ENCODE measurements at places on chromosomes 6 and 20. TPM values are rescaled to one million over a fixed set of nuclear protein-coding genes. Genes with fewer than 3 reads are reported as not detected.

DNA sequence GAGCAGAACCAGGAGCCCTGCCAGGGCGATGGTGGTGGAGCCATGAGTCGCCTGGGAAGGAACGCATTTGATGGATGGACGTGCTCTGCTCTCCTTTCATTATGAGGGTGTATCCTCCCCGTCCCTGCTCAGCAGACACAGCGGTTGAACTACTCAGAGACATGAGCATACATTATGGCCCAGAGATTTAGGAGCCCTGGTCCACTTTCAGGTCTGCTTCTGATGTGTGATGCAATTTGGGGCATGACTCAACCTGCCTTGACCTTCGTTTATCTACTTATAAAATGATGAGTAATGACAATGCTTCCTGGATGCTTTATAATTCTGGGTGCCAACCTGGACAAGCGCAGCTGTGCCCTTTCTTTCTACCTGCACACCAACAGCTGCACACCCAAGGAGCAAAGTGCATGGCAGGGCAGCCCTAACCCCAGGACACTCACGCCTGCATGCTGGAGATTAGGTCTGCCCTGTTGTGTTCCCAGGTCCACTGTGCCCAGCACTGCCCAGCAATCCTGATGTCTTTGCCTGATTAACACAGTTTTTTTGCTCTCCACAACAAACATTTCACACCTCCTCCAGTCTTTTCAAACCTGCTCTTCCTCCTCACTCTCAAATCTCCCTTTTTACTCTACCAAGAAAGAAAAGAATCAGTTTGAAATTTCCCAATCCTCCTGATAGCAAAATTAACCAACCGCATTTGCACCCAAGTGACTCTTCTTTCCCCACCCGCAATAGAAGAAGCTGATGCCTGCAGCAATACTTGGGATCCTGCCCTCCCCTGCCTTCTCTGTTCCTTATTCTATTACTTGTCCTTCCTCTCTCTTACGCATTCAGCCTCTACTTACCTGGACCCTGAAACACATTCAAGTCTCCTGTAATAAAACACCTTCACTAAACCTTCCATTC lies 81.2 kb downstream of the EZR start:
- no peak for DNase-seq

The VGLL2 gene
- not detected for total RNA-seq

The KCNK15 gene
- total RNA-seq: 0.92 TPM

- no peak for DNase-seq
These were observed 103.9 kb downstream of the IPCEF1 start for GRCh38 chr6:154252678-154253077.

- no peak for DNase-seq
These were observed 236.6 kb downstream of the SLC24A3 start for GRCh38 chr20:19449051-19449450.

The RNASET2 gene
- 144 TPM for total RNA-seq

- peak; percentile 15 for DNase-seq
These were observed 311.1 kb upstream of the RNF24 start for GRCh38 chr20:4326195-4327065.

DNA sequence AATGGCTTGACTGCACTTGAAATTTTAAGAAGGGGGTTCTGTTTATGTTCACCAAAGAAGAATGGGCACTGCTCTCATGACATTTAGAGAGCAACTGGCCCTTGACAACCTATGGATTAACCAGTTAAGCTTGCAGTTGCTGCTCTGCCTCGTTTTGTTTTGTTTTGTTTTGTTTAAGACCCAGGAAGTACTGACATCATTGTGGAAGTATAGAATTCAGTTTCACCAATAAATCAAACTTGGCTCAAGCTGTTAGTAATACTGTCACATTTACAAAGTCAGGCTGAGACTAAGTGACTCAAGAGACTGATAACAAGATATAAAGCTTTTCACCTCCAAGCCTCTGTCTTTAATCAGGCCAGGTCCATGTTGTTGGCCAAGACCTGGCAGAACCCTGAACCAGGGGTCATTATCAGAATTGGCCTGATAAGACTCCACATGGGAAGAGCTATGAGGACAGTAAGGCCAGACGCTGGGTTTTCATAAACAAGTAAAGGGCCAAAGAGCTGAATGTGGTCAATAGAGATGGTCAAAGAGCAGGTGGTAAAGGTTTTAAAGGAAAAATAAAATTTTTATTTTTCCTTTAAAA lies 99.4 kb upstream of the VGLL2 start:
- DNase-seq: no peak

The ADGRF5 gene
- total RNA-seq: 2.0 TPM

GRCh38 chr20:62740286-62741141 lies 31.9 kb downstream of the NTSR1 start:
- peak; percentile 51 for DNase-seq

The ATP9A gene
- 28.1 TPM for total RNA-seq

The OPRM1 gene
- not detected for total RNA-seq

The UBE2C gene
- 21.9 TPM for total RNA-seq

GRCh38 chr20:62027116-62027515 lies 38.6 kb downstream of the TAF4 start:
- no peak for DNase-seq

DNA sequence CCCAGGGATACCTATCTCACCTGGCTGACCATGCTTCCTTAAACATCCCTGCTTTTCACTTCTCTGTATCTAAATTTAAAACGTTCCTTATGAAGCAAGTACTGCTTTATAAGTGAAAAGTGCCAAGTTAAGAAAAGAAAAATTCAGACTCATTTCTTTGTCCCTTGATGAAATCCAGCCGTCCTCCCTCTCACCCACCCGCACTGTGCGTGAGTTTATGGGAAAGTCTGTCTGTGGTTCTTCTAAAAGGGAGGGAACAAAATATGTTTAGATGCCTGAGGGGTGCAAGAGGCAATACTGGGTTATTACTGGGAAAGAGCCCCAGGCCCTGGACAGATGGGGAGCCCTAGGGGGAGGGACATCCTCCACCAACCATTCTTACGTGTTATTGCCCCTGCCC lies 31.2 kb downstream of the SPDEF start:
- DNase-seq: no peak

The ALDH8A1 gene
- 11.0 TPM for total RNA-seq

DNA sequence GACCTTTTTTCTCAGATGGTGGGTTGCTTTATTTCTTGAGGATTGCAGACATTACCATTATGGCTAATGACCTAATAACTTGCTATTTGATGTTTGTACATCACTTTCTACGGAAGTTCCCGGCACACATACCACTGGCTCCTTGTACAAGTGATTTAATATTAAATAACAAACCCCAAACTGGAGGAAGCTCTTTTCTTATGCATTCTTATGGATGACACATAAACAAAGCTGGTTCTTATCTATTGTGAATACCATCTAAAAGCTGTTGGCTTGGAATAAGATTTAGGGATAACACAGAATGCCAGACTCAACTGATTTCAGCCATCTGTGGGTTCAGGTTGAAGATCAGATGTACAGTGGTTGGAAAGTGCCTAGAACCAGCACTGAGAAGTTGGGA lies 272.6 kb downstream of the TSHZ2 start:
- no peak for DNase-seq

The ZDHHC14 gene
- total RNA-seq: 11.8 TPM

DNA sequence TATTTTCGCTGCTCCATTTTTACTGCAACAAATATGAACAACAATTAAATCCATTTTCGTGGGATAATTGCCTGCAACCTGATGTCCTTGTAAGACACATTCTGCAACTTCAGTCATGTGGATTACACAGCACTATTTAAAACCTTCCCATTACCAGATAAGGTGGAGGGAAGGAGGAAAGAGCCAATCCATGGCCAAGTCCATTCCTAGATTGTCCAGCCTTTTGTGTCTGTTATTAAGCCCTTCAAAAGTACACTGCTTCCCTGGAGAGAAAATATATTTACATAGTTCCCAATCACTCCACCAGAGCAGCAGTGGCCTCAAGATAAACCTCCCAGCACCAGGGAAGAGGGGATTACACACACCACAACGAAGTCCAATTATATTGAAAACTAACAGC lies 347.9 kb downstream of the CDH26 start:
- DNase-seq: no peak

The NFATC2 gene
- total RNA-seq: 4.9 TPM

The DLL1 gene
- 3.3 TPM for total RNA-seq

- peak; percentile 65 for DNase-seq
These were observed 95.6 kb upstream of the SHLD1 start for GRCh38 chr20:5654557-5654956.

- no peak for DNase-seq
These were observed 248.7 kb downstream of the RFPL4B start for GRCh38 chr6:112595841-112596240.

The NKX2-2 gene
- not detected for total RNA-seq

DNA sequence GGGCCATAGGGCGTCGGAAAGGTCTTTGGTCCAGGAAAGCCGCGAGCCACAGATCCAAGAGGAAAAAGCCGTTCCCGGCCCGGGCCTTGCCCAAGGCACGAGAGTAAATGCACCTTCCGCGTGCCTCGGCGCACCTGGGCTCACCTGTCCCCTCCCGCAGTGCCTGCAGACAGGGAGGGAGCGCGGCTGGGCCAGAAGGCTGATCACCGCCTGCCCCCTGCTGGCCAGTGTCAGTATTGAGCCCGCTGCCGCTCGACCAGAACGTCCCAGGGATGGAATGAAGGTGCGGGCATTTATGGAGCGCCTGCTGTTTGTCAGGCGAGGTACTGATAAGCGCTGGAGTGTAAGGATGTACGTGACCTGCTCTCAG lies 679 bp upstream of the LPIN3 start:
- DNase-seq: peak; percentile 94

DNA sequence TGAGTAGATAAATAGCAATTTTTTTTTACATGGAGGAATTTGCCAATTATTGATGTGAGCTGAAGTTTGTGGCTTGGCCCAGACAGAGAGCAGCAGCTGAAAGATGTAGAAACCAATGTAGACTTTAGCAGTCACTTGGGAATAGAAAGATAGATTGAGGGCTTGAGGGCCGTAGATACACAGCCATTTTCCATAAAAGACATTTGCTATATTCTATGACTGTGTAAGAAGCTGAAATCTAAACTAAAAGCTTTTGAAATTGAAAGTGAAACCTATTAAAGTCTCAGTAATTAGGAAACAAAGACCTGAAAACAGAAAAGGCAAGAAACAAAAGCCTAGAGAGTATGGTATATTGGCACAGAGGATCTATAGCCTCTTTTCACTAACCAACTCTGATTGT lies 332.7 kb downstream of the CENPW start:
- no peak for DNase-seq

DNA sequence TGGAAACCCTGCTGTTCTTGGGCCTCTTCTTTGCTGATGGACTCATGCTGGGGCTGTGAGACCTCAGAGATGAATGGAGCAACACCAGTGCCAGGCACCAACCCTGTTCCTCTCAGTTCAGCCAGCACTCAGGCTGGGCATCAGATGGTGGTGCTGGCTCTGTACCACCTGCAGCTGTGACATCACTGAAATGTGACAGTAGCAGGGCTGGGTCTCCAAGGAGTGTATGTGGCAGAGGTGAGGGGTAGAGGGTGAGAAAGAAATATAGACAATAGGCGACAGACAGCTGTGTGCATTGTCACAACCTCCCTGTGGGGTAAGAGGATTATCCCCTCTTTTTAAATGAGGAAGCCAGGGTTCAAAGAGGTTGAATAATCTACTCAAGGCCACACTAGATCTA lies at the start of gene TP53TG5:
Gene TP53TG5, minus strand, starts transcription at position 135 of the 400 bp plus-strand sequence. Its CDS starts 89 bp downstream, at position 46.
- DNase-seq: no peak

The TP53TG5 gene
- not detected for total RNA-seq

The ZBTB2 gene
- total RNA-seq: 17.3 TPM

The ZNF217 gene
- total RNA-seq: 32.4 TPM

GRCh38 chr6:83767033-83767432 lies 58.1 kb upstream of the SNAP91 start:
- DNase-seq: no peak

The ACSS1 gene
- total RNA-seq: 20.5 TPM

The CCDC170 gene
- 1.2 TPM for total RNA-seq

Measured in hepatocyte (in vitro differentiated cells).